ENCODE measurements at places on chromosomes 13 and 19.

GRCh38 chr13:28978574-28978973 lies 158.4 kb downstream of the MTUS2 start:
- DNase-seq = no peak

DNA sequence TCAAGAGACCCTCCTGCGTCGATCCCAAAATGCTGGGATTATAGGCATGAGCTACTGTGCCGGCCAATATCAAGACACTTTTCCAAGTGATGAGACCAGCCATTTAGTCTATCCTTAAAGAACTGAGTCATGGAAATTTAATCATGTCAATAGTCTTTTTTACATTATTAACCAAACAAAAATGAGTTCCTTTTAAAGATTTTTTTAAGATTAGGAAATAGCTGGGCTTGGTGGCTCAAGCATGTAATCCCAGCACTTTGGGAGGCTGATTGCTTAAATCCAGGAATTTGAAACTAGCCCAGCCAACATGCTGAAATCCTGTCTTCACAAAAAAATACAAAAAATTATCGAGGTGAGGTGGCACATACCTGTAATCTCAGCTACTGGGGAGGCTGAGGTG lies 16.7 kb upstream of the ZNF564 start:
- DNase-seq = no peak

GRCh38 chr13:50989476-50989875 lies 79.9 kb downstream of the RNASEH2B start:
- no peak for DNase-seq

GRCh38 chr13:73902296-73902695 lies 231.9 kb downstream of the KLF12 start:
- DNase-seq = no peak

GRCh38 chr13:79937311-79937710 lies 403.6 kb downstream of the SPRY2 start:
- no peak for DNase-seq

GRCh38 chr19:13622766-13623715 lies 116.8 kb upstream of the CACNA1A start:
- no peak for DNase-seq

- DNase-seq = peak; percentile 98
Measured at GRCh38 chr19:48321622-48322591, 3.4 kb upstream of the EMP3 start.

DNA sequence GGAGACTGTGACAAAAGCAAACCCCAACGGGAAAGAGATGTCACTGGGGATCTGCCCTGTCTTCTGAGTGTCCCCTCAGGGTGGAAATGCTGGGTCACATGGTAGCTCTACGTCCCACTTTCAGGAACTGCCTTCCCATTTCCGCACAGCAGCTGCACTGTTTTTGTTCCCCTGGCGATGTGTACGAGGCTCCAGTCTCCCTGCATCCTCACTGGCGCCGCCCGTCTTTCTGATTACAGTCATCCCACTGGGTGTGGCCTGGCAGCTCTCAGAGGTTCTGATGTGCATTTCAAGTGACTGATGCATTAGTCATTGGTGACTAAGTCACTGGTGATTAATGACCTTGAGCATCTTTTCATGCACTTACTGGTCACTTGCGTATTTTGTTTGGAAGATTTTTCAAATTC lies 21.2 kb downstream of the PCID2 start:
- DNase-seq = peak; percentile 96

DNA sequence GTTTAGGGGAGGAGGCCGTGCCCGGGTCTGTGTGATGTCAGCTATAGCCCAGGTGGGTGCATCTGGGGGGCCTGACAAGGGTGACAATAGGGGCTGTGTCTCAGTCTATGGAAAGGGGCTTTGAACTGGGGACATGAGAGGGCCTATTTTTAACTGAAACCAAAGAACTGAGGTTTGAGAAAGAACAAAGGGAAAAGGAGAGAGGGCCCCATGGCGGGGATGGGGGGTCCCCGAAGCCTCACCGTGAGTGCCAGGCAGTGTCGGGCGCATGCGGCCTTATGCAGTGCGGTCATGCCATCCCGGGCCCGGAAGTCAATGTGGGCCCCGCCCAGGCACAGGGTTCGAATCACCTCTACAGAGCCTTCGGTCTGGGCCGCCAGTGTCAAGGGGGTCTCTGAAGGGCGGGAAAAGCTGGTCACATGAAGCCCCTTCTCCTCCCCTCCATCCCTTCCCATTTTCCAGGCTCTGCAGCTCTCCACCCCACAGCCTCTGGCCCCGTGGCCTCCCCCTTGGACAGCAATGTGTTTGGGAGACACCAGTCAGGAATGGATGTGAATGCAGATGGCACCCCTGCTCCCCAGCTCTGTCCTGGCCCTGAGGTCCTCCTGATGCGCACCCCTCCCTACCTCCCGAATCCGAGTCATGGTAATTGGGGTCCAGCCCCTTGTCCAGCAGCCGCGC lies 5.9 kb downstream of the SHANK1 start:
- no peak for DNase-seq

GRCh38 chr19:15247107-15248014 lies 15.1 kb upstream of the EPHX3 start:
- DNase-seq = no peak

GRCh38 chr19:17078920-17079709 lies 3.5 kb downstream of the MYO9B start:
- DNase-seq = no peak

GRCh38 chr19:2668175-2668763 lies 34.2 kb downstream of the GNG7 start:
- no peak for DNase-seq

DNA sequence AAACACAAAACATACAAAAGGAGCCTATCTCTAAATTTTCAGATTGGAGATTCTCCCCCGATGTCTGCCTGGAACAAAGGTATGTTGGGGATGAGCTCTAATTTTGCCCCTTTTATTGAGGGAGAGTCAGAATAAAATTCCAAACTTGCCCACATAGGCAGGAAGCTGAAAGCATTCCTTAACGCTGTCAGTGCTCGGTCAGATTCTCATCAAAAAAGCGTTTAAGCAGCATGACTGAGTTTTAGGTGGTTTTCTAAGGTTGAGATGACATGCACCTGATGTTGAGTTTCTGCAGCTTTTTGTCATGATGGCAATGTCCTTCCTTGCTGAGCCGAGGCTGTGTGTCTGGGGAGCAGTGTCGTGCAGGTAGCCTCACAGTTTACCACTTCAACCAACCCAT lies 48.4 kb upstream of the MEDAG start:
- DNase-seq = no peak

DNA sequence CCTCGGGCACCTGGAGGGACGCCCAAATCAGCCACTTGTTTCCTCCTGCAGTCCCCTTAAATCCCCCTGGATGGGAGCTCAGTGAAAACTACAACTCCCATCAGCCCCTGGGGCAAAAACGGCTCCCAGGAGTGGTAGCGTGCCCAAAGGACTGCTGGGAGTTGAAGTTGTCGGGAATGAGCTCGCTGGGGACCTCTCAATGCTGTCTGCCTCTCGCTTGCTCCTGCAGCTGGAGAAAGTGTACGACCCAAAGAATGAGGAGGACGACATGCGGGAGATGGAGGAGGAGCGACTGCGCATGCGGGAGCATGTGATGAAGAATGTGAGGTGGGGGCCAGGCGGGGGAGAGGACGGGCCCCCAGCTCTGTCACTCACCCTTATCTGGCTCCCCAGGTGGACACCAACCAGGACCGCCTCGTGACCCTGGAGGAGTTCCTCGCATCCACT lies 14.7 kb upstream of the DHDH start:
- DNase-seq = no peak

- DNase-seq = no peak
Measured at GRCh38 chr19:47790398-47790814, 11.9 kb downstream of the SELENOW start.

DNA sequence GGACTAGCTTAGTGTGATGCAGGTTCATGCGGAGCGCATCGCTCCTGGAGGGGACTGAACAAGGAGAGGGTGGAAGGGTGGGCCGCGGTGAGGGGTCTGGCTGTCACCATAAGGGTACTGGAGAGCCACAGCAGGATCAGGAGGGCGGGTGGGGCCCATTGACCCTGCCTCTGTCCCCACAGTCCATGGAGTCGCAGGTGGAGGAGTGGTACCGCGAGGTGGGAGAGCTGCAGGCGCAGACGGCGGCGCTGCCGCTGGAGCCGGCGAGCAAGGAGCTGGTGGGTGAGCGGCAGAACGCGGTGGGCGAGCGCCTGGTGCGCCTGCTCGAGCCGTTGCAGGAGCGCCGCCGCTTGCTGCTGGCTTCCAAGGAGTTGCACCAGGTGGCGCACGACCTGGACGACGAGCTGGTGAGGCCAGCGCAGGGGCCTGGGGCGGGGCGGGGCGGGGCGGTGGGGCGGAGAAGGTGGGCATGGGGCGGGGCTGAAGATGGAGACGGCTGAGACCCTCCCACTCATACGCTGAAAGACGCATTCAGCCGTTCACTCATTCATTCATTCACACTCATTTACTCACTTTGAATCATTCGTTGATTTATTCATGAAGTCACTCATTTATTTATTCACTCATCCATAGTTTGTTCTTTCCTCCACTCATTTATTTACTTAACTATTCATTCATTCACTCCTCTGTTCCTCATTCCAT lies 27.5 kb upstream of the SHKBP1 start:
- DNase-seq = no peak

- no peak for DNase-seq
Measured at GRCh38 chr13:68056816-68057710, 826.9 kb upstream of the PCDH9 start.

DNA sequence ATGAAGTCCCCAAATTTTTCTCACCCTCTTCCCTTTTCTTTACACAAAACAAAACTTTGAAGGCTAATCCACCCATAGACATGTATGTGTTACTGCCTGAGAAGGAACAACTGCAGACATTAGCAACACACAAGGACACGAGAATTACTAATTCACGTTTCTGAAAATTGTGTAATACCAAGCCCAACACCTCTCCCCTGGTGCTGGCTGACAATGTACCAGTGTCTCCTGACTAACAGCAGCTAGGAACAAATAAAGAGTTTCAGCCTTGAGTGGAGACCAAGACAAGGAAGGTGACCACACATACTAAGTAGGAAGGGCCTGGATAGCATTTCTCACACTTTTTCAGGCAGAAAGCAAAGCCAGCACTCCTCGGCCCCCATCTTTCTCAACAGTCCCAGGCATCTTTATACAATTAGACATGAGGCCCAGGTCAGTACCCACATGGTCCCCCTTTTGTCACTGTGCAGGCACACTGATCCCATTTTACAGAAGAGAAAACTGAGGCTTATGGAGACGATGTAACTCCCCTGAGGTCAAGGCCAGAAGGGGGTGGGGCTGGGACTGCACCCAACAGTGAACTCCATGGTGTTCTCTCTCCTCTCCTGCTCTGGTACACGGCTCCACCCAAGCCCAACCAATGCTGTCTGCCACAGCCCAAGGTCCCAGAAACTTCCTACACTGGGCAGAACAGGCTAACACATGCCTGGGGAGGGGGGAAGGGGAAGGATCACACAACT lies 8.7 kb downstream of the BRD4 start:
- no peak for DNase-seq

DNA sequence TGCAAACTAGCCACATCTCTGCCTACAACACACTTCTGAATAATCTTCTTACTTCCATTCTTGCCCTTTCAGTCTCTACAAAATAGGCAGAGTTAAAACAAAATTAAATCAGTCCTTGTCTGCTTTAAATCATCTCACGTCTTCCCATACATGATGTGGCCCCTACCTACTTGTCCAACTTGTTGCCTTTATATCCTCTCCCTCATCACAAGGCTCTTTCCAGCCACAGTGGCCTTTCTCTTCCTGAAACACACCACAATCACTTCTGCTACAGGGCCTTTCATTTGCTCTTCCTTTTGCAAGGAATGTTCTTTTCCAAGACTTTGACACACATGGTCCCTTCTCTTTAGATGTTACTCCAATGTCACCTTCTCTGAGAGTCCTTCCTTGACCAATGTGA lies 1.7 kb downstream of the RBM26 start:
- no peak for DNase-seq

GRCh38 chr19:43460362-43461016 lies 4.9 kb downstream of the LYPD3 start:
- DNase-seq = no peak

- no peak for DNase-seq
Measured at GRCh38 chr19:51311351-51312257, at the start of gene IGLON5. TSS of gene IGLON5 (plus strand) at chr19:51311644. CDS start at chr19:51311848, 204 bp downstream.

DNA sequence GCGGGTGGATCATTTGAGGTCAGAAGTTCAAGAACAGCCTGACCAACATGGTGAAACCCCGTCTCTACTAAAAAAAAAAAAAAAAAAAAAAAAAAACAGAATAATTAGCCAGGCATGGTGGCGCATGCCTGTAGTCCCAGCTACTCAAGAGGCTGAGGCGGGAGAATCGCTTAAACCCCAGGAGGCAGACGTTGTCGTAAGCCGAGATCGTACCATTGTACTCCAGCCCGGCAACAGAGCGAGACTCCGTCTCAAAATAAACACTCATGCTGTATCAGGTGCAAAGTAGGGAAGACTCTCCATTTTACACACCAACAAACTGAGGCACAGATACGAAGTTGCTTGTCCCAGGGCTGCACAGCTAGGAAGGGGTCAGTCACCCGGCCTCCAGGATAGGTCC lies 15.6 kb downstream of the TLE6 start:
- no peak for DNase-seq

DNA sequence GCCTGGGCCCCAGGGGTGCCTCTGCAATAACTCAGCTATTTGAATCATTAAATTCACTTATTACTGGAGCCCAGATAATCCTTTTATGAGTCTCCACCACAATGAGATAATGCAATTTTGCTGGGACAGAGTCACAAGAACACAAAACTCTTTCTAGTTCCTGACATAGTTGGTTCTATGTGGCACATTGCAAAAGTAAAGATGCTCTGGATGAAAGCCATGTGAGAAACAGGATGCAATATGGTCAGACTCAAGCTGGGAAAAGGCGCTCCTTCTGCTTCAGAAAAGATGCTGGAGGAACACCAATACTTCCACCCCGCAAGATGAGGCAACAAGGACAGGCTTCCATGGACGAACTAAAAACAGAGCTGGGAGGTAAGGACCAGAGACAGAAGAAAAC lies 5.7 kb downstream of the ANKRD27 start:
- DNase-seq = no peak

GRCh38 chr19:460877-461720 lies at the start of gene SHC2:
TSS of gene SHC2 (minus strand) at chr19:461033. CDS start at chr19:460996, 37 bp downstream.
- no peak for DNase-seq

DNA sequence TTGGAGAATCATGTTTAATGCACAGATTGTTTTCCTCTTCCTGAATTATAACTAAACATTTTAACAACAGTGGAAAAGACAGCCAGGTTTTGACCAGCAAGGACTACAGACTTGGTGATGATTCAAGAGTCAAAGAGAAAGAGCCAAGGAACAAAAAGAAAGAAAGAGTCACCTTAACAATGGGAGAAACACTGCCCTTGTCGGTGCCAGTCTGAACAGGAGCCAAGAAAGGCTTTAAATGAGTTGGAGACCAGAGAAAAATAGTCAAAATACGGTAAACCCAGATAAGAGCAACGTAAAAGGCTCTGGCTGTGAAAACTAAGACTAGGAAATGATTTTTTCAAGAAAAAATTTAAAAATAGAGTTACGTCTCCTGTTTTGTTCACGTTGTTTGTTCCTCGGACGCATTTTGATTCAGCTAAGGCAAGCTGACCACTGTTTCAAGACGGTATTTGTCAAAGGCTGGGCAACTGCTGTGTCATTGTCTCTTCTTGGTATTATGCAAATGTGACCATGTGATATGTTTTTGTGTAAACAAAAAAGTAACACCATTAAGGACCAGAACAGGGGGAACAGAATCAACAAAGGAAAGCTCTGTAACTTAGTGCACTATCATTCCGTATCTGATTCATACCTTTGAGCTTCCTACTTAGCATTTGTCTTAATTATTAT lies 634.5 kb downstream of the LIG4 start:
- DNase-seq = no peak

GRCh38 chr19:1762243-1763117 lies 9.2 kb downstream of the ONECUT3 start:
- DNase-seq = no peak
